ENCODE measurements at places on chromosomes 12 and 14.
A peak's percentile ranks its signal among the peaks of the same experiment; 100 is the strongest.

DNA sequence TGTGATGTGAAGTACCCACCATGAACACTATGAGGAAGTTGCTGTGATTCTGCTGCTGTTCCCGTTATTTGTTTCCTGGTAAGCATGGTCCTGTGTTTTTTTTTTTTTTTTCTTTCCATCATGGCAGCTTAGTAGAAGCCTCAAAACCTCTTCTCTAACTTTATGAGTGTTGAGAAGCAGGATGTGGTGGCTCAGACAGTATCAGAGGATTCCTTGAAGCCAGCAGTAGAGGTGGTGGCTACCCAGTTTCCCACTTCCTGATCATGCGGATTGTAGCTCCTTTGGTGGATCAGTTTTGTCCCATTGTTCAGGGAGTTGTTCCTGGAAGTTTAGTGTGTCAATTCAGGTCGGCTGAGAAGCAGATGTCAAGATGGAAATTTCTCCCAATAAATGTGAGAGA lies 175.8 kb downstream of the ATP23 start:
- DNase-seq, result no peak

GRCh38 chr12:56601503-56601902 lies 28.6 kb downstream of the BAZ2A start:
- DNase-seq, result no peak

GRCh38 chr12:107319533-107320032 lies 226.2 kb upstream of the CRY1 start:
- no peak for DNase-seq

DNA sequence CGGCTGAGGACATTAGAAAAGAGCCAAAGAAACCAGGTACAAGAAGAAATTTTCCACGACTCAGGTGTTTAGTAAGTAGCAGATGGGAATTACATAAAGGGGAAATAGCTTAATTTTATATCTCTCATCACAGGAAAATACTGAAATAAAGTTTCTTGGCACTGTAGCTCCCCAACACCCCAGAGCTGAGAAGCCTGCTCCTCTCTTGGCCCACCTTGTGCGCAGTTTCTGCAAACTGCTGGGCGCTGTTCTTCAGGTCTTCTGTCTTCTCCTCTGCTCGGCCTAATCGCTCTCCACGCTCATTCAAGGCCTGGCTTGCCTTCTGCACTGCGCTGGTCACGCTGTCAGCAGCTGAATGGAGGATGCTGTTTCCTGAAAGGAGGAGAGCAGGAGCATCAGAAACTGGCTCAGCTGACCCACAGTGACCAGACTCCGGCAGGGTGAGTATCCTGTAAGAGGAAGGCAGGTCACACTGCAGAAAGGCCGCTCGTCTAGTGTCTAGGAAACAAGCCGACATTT lies 184.9 kb upstream of the GZMB start:
- no peak for DNase-seq

GRCh38 chr14:54789166-54789565 lies 113.5 kb downstream of the GCH1 start:
- DNase-seq, result no peak

DNA sequence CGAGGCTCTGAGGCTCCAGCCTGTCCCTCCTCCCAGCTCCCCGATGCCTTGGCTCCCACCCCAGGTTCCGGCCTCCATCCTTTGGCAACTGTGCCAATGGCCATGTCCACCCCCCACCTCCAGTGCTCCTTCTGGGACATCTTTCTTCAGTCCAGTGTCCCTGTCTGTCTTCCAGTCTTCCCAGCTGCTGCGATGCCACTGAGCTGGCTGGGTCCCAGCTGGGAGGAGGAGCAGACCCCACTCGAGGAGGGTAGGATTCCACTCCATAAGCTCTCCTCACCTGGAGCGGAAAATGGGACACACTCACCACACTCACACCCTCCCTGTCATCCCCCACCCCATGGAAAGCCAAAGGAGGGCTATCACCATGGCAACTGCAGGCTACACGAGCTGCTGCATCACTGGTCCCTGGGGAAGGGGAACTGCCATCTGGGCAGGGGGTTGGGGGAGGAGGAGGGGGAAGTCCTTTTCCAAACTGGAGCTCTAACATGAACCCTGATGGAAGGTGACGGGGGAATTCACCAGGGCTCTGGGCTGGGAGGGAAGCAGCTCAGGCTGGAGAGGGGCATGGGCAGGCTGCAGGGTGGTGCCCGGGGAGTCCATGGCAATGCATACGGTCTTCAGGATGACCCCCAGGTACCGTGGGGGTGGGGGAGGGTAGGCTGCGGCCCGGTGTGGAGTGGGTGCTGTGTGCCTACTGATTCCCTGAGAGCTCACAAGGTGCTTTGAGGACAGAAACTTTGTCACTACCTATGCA lies 94.3 kb downstream of the LRRC74A start:
- peak; percentile 86 for DNase-seq

DNA sequence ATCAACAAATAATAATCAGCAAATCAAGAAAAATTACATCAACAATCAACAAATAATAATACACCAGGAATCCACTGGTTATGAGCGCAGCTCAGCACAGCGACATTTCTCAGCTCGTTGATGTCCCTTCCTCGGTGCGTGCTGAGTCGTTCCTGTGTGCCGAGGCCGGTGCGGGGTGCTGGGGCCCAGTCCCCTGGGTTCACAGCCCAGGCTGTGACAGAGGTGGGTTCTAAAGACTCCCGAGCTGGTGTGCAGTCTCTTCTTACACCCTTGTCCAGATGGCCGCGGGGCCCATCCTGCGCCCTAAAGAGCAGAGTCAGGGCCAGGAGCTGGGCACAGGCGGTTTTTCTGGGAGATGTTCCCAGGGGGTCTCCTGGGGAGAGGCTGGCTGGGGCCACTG lies 26.9 kb upstream of the TRAF3 start:
- DNase-seq, result no peak

DNA sequence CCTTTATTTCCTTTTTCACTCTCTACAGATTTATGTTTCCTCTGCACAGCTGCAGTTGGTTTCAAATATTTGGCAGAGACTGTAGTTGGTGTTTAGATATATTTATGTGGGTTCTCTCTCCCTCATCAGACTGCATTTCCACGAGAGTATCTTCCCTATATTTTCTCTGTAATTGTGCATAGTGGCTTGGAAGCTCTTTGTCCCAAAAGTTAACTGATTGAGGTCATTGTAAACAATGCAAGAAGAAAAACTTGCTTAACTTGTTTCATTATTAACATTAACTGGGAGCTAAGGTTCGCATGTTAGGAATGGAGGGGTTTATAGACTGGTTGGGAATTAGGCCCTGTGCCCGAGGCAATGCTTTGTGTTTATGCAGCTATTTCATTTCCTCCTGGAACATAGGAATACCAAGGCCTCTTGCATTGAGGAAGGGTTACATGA lies 216.9 kb upstream of the HMGA2 start:
- DNase-seq, result no peak

- no peak for DNase-seq
Observed at GRCh38 chr14:81450100-81450531, 50.0 kb upstream of the STON2 start.

DNA sequence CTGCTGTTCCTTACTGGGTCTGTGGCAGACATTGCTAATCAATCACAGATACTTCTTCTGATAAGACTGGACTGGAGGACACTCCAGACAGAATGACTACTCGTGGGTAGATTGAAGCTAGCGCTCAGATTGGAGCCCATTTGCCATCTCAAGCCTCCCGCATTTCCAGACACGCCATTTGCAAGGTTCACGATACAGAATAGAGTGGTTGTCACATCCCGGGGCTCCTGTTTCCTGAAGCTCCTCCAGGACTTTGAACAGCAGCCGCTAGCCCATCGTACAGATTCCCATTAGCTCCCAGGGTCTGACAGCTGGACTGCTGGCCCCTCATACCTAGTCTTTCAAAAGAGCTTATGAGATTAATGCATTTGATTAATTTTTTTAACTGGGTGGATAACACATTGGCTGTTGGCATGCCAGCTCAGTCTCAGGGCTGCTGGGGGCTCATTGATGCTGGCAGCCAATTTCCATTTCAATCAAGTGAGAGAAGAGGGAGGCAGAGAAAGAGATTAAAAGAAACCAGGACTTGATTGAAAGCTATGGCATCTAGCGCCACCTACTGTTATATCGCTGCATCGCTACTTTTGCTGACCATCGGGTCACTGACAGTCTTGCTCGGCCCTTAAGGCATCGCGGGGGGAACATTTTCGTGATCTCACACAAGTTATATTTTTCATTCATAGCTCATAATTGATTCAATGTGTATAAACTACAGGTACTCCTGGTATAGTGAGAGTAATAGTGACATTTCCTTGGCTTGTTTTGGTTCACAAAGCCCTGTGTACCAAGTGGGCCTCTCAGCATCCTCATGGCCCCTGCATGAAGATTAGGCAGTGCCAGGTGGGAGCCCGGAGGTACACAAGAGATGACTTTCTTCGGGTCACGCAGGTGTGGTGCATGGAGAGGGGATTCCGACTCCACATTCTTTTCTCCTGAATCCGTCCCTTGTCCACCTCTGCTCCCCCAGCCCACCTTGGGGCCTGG lies 78.6 kb downstream of the CCDC60 start:
- DNase-seq, result peak; percentile 80

DNA sequence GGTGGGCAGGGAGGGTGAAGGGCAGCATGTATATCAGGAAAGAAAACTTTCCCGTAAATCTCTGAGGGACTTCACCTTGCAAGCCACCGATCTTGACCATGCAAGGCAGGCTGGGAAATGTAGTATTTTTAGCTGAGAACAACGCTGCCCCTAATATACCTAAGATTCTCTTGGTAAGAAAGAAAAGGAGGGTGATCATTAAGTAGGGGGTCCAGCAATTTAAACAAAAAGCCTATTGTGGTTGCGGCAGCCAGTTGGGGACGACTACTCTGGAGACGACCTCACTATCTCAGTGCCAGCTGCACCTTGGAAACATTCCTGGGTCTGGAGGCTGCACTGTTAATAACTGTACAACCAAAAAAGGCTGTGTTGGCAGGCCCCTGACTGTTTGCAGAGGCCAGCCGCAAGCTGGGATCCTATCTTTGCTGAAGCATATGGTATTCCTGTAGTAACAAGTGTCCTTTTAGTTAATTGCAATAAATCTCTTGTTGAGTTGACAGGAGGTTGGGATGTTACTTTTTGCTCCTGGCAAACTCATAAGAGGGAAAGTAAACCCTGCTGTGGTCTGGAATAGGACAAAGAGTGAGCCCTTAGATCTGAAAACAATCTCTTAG lies 6.4 kb downstream of the APOLD1 start:
- DNase-seq, result peak; percentile 23

DNA sequence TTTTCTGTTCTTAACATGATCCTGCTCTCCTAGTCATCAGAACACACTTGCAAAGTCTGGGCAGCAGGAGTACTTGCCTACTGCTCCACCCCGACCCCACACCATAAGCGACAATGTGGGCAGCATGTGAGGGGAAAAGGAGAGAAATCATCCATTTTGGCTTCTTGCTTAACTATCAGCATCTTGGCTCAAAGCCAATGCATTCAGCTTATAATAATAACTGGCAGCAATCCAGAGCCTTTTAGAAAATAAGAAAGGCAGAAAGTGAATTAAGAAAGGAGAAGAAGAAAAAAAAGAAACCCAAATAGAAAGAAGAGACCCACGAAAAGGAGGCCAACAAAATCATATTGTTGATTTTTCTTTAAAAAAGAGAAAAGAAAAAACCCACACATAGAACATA lies 930.8 kb downstream of the BCL11B start:
- DNase-seq, result no peak

GRCh38 chr12:56081393-56082347 lies 1.7 kb downstream of the ERBB3 start:
- no peak for DNase-seq

DNA sequence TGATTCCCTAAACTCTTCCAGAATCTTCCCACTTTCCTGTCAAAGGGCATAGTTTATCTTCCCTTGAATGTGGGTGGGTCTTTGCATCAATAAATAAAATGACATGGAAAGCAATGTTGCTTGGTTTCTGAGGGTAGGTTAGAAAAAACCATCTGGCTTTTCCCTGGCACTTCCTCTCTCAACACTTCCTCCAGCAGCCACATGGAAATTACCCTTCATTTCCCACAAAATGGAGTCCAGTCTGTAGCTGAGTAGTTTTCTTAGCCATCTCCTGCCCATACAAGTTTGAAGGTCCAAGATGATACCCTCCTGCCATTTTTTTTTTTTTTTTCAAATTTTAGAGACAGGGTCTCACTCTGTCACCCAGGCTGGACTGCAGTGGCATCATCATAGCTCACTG lies 11.1 kb upstream of the NDUFA12 start:
- DNase-seq, result no peak

DNA sequence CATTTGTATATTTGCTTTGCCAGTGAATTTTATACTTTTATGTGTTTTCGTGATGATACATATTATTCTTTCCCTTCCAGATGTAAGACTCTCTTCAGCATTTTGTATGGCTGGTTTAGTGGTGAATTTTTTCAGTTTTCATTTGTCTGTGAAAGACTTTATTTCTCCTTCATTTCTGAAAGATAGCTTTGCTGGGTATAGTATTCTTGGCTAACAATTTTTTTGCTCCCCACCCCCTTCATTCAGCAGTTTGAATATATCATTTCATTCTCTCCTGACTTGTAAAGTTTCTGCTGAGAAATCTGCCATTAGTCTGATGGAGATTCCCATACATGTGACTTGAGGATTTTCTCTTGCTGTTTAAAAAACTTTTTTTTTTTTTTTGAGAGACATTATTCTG lies 72.8 kb downstream of the ERC1 start:
- no peak for DNase-seq

- DNase-seq, result peak; percentile 55
Observed at GRCh38 chr12:108193917-108194316, 64.8 kb downstream of the WSCD2 start.

GRCh38 chr12:75488553-75488952 lies 8.0 kb downstream of the GLIPR1 start:
- DNase-seq, result no peak

DNA sequence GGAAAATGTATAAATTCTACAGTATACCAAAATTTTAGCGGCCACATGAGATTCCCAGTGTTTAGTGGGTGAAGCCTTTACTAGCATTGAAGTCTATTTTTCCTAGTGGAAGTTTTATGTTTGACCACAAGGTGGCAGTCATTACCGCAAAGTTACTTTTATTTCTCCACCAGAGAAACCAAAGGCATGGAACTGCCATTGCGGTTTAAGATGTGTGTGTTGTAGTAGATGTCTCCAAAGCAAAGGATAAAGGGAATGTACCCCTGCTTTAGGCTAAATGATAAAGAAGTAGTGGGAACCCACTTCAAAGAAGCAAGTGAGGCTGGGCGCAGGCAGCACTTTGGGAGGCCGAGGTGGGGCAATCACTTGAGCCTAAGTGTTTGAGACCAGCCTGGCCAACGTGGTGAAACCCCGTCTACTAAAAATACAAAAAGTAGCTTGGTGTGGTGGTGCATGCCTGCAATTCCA lies 140.5 kb downstream of the PRKCH start:
- peak; percentile 71 for DNase-seq

DNA sequence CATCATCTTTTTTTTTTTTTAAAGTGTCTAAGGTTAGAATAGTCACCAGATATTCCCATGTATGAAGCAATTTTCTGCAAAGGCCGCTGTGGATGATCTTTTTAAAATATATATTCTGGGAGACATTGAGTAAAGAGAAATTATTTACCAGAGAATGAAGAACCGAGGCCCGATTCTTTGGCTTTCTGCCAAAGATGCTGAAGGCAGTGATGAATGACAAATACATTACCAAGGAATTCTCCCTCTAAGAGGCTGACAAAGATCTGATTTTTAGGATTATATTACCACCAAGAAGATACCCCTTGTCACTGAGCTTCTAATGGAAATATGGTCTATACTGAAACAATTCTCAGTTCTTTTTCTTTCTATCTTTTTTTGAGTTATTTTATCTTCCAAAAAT lies 336.8 kb downstream of the NAV3 start:
- DNase-seq, result peak; percentile 30
